Ureter (tissue), 1 donor: ENCODE measurements at places on chromosomes 12 and 14. TPM values are rescaled to one million over a fixed set of nuclear protein-coding genes. Genes with fewer than 3 reads are reported as not detected.

Gene PTCSC3
- not detected for total RNA-seq

Gene FAIM2
- 6.2 TPM for total RNA-seq

Gene SDSL
- 17.4 TPM for total RNA-seq

Gene GPD1
- 1.7 TPM for total RNA-seq

Gene RNASE1
- total RNA-seq, result 67.3 TPM

Gene KLRC2
- total RNA-seq, result 3.1 TPM

Gene BICD1
- 32.9 TPM for total RNA-seq

Gene LALBA
- not detected for total RNA-seq

Gene DENR
- total RNA-seq, result 44.1 TPM

Gene PLEK2
- total RNA-seq, result 21.7 TPM

Gene EXD2
- total RNA-seq, result 21.0 TPM

DNA sequence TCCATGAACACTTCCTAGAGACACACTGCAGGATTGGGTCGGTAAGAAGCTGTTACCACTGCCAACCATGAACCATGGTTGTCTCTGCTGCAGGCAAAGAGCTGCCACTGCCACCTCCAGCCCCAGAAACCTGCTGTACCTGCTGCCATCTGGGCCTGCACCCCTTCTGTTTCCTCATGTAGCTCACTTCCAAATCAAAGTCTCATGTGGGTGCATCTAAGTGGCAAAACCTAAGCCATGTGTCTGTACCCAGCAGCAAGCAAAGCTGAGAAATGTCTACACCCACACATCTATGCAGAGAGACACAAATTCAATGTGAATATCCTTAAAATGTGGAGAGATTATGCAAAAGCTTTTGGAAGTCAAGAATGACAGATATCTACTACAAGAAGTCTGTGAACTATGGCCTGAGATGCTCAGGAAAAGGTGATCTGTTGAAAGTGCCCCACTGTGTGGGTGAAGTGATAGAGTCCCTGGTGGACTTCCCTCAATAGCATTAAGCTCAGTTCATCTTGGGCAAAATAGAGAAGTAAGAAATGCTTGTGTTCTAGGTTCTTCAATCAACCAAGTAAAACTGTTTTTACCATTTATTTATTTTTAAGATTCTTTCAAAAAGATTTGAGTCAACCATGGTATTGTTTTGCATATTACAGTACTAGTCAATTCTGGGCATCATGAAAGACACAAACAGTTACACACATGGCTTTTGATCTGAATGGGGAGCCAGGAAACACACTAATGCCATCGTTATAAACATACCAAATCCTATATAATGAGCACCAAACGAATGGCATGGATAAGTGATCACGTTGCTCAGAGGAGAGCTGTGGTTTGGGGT is 64.4 kb downstream of the FOS start:
- DNase-seq, result no peak

GRCh38 chr12:113891739-113892520 is 74.2 kb downstream of the RBM19 start:
- DNase-seq, result no peak

DNA sequence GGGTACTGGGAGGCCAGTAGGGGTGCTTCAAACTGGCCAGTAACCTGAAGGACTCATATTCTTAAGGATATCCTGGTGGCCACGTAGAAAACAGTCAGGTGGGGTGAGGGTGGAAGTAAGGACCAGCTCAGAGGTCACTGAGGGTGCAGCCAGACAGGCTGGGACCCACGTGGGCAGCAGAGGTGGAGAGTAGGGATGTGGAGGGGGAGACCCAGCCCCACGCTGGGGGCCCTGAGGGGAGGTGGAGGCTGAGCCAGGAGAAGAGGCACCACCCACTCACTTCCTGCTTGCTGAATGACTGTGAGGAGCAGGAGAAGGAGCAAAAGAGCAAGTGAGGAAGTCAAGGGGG is 12.6 kb upstream of the SERPINA3 start:
- no peak for DNase-seq

- DNase-seq, result no peak
Observed at GRCh38 chr12:104309446-104309993, 6.0 kb downstream of the EID3 start.

GRCh38 chr12:65121049-65121955 is at the start of gene WIF1:
Gene WIF1, minus strand, starts transcription at chr12:65121305. Its CDS starts 114 bp downstream, at chr12:65121191.
- DNase-seq, result peak; percentile 43

GRCh38 chr12:130932061-130932930 is 21.4 kb upstream of the ADGRD1 start:
- DNase-seq, result no peak

- DNase-seq, result no peak
Observed at GRCh38 chr12:131929581-131930456, 743 bp downstream of the PUS1 start.

DNA sequence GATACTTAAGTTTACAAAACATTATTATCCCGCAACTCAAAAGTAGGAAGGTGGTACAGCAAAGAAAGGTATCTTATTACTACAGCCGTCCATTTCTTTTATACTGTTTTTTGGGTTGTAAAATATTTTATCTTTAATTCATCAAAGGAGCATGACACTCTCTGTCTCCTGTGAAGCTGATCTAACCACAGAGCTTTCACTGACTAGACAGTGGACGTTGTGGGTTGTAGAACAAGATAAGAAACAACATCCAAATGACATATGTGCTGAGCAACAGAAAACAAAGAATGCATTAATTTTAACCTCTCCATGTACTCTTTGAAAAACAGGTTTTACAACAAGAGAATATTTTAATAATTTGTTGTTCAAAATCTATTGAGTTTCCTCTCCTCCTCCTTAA is 195.9 kb upstream of the FBXO33 start:
- DNase-seq, result no peak

GRCh38 chr14:22657861-22658260 is 13.7 kb upstream of the OR6J1 start:
- no peak for DNase-seq

- DNase-seq, result no peak
Observed at GRCh38 chr12:29930503-29930902, 146.8 kb upstream of the TMTC1 start.

GRCh38 chr14:34833549-34834523 is 41.3 kb downstream of the BAZ1A start:
- no peak for DNase-seq

GRCh38 chr14:60777856-60778578 is 43.5 kb downstream of the MNAT1 start:
- no peak for DNase-seq

DNA sequence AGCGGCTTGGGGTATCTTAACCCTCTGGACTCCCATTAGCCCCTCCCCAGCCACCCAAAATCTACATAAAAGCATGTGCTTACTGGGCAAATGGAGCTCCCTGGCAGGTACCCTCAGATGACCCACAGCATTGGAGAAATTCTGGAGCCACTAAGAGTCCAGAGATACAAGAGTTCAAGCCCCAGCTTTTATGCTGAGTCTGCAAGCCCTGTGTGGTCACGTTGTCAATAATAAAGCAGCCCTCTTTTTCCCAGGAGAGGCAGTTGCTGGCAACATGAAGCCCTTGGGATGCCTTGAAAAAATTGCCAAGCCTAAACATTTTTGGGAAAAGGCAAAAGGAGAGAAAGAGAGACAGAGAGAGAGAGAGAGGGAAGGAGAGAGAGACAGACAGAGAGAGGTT is 83.4 kb downstream of the RBM19 start:
- no peak for DNase-seq

GRCh38 chr12:80268924-80269749 is 169.8 kb downstream of the OTOGL start:
- DNase-seq, result no peak

GRCh38 chr12:54424224-54424623 is 5.2 kb upstream of the ITGA5 start:
- DNase-seq, result no peak

DNA sequence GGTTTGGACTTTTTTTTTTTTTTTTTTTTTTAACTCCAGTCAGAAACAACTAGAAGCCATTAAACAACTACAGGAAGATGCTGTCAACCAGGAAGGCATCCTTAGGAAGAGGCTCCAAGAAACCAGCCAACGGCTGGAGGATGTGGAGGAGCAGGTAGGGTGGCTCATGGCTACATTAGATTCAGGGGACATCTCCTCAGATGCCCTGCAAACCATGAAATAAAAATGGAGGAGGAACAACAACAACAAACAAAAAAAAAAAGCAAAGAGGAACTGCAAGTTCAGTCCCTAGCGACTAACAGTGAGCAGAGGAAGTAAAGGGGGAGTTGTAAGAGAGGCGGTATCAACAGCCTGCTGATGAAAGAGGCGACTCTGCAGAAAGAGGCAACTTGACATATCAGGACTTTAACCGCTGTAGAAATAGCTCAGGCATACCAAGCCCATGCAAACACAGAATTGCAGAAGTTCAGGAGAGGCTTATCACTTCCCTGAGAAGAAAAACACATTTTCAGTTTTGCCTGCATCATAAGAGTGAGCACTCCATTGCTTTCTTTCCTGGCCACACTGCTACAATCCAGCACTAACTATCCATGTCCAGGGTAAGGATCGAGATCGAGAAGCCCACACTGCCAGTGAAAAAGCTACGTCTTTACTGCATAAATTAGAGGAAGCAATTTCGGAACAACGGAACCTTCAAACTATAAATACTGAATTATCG is 103.5 kb upstream of the BCAT1 start:
- no peak for DNase-seq

DNA sequence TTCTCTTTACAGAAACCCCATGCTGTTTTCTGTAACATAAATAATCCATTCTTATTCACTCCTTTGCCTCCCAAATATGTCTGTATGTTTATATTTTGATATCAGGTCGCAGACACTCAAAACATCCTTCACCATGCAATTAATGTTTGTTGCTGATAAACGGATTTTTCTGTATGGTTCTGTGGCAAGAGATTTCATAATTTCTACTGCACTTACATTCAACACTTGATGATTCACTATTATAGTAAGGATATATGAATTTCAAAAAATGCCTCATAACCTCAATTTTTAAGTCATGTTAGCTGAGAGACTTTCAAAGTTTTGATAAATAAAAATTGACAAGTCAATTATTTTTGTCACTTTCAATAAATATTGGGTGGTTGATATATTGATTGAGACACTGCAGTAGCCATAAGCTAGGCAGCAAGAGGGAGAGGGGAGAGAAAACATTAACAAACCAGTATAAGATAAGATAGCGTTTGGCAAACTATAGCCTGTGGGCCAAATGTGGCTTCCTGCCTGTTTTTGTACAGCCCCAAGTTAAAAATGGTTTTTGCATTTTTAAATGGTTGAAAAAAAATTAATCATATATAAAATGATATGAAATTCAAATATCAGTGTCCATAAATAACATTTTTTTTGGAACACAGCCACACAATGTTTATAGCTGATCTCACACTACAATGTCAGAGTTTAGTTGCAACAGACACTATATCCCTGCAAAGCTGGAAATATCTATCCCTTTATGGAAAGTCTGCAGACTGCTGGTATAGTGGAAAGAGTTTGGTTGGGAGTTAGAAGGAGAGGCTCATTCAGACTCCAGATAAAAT is 18.3 kb downstream of the ALDH6A1 start:
- no peak for DNase-seq

DNA sequence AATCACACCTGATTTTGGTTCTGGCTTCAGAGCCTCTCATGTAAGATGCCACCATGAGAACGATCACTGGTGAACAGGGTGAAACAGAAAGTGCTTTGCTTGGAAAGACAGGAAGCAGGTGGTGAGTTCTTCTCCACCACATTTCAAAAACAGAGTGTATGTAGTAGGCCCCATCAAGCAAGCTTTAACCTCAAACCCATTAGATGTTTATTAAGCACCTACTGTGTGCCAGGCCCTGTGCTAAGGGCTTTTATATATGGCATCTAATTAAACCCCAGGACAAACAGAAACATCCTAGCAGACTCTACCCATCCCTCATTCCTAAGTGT is 47.8 kb upstream of the MED13L start:
- DNase-seq, result no peak

DNA sequence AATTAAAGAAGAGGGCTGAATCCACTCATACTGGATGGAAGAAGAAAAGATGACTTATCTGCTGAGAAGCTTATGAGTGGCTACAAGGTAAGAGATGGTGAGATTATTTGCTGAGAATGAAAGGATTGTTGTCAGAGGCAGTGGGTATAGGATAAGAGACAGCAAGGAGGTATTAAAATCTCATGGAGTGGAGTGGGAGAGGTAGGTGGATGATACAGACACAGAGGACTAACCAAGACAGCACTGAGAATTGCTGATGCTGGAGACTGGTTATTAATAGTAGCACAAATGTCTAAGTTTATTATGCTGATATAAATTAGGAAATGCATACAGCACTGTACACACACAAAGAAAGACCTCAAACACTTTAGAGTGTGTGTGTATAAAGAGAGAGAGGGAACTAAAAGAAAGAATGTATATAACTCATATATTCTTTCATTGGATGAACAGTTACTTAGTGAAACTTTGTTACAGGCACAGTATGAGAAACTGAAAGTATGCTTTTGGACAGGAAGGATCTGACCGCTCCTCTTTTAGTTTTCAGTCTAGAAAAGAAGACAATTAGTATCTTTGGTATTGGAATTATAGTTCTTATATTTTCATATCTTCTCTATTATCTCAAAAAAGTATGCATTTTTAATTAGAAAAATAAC is 543.1 kb downstream of the LRFN5 start:
- no peak for DNase-seq

DNA sequence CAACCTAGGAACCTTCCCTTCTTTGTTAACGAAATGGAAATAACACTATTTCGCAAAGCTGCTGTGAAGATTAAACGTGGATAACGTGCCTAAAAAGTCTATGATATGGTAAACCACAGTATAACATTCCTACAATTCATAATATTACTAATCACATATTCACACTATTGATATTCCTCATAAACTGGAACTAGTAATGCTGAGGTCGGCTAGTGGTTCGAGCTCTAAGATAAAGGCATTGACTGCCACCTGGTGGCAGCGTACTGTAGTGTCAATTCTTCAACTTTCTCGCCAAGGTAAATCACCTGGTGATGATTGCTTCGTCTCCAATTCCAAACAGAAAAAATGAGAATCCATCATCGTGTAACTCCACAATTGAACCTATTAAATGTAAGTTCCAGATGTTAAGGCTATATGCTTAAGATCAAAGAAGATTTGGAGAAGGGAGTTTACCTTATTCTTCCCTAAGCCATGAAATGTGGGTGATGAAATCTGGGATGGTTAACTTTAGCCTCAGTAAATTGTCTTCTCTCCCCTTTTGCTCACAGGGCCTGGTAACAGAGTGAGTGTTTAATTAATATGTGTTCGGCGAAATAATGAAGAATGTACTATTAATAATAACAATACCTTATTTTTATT is 197.5 kb upstream of the TMEM132C start:
- no peak for DNase-seq
